ENCODE measurements at places on chromosomes 6 and 20.

DNA sequence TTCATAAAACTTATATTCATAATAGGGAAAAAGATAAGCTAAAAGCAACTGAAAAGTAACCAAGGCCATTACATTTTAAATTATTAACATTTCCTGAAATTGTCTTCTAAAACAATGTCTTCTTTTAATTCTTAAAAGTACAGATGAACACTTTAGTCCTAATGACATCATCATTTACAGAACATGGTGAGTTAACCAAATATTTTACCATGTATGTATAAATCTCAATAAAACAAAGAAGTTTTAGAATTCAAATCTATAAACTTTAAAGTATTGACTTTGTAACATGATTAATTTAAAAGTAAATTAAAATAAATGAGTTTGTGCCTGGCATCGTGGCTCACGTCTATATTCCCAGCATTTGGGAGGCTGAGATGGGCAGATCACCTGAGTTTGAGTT is 125.9 kb upstream of the PRSS16 start:
- DNase-seq = no peak

DNA sequence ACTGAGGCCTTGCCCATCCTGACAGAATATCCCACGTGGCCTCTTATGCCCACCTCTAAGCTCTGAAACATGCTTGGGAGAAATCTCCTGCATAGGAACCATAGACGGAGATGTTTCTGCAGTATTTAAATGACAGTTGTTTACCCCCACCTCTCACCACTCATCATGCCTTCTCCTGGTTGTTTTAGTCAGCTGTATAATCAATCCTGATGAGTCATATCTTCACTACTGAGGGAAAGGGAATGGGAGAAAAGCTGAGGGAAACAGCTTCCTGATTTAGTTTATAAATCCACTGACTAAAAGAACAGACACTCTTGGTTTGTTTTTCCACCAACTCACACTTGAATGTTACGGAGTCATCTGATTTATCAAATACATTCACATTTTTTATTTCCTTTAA is 113.2 kb upstream of the TENT5A start:
- no peak for DNase-seq

DNA sequence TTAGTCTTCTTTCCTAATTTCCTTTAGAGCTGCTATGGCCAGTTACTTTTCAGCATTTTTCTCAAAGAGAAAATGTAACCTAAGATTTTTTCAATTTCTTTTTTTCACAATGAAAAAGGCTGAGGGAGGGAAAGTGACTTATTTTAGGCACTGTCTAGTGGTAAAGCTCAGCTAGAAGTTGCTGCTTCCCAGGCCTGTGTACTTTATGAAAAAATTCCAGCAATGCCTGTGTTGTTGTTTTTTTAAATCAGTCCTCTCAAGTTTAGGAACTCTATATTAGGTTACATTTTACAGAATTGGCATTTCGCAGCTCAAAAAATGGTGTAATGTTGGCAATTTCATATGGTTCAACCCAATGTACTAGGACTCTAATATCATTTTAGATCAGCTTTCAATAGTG is 269.6 kb downstream of the ARID1B start:
- DNase-seq = no peak

- no peak for DNase-seq
These were observed 28.3 kb downstream of the PPP1R16B start for GRCh38 chr20:38833857-38834164.

DNA sequence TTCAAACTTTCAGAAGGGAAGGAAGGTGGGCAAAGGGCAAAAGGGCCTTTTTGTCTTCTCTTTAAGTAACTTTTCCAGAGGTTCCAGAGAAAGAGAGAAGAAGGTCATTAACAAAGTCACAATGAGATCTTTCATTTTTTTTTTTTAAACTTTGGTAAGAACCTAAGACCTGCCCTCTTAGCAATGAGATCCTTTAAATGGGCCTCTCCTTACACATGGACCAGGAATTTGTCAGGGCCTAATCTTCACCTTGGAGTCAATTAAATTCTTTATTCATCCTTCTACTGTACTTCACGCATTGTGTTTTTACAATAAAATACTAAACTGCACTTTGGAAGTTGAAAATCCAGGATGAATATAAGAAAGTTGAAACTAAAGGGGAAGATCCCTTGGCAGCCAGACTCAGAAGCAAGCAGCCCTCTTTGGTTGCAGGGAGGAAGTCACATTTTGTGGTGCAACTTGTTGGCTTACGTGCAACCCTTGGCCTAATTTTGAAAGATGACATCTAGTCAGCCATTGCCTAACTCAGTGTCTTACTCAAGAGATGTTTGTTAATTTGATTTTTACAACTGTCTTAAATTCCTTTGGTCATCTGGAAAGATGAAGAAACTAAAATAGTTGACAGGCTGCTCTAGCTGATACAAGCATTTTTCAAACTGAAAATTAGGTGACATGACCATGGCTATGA is 11.9 kb upstream of the TMEM170B start:
- no peak for DNase-seq

DNA sequence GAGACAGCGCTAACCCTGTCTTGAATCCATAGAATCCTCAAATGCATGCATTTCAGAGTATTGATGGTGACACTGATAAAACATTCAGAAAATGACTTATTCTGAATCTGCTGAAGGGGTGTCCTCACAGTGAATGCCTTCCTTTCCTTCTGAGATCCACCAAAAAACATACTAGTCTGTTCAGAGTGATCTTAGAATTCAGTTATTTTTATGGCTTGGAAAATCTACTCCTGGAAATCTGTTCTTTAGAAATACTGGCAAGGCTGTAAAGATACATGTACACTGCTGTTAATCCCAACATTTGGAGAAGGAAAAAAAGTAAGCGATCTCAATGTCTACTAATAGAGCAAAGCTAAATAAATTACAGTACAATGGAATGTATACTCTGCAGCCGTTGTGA is 672.6 kb upstream of the AGPAT4 start:
- DNase-seq = no peak

- DNase-seq = no peak
These were observed 413.7 kb upstream of the SULF2 start for GRCh38 chr20:48198929-48199451.

DNA sequence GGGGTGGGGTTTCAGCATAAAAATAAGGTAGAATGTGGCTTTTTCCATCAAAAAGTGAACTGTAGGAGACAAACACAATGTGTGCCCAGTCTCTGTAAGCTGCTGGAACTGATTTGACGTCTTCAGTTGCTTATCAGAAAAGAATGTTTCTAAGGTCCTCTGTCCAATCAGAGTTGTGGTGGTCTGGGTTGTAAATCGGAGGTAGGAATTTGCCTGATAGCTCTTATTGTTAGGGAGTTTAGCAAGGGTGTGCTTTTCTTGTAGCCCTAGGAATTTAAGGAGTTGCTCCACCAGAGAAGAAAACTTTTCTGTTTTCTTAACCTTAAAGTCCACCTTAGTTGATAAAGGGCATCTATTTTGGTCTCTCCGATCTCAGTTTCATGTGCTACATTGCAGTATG is 10.4 kb upstream of the SSTR4 start:
- DNase-seq = no peak

- DNase-seq = no peak
These were observed 63.8 kb downstream of the ISM1 start for GRCh38 chr20:13284830-13285229.

DNA sequence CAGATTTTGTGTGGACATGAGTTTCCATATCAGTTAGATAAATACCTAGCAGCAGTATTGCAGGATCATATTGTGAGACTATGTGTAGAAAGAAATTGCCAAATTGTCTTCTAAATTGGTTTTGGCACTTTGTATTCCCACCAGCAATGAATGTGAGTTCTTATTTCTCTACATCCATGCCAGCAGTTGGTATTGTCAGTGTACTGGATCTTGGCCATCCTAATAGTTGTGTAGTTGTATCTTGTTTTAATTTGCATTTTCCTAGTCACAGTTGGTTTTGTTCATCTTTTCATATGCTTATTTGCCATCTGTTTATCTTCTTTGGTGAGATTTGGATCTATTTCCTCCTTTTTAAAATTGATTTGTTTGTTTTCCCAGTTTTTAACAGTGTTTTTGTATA is 154.7 kb upstream of the HCRTR2 start:
- no peak for DNase-seq

- DNase-seq = no peak
These were observed 15.6 kb upstream of the MAS1 start for GRCh38 chr6:159875194-159875593.

- no peak for DNase-seq
These were observed 108.5 kb downstream of the LY86 start for GRCh38 chr6:6696867-6697531.

DNA sequence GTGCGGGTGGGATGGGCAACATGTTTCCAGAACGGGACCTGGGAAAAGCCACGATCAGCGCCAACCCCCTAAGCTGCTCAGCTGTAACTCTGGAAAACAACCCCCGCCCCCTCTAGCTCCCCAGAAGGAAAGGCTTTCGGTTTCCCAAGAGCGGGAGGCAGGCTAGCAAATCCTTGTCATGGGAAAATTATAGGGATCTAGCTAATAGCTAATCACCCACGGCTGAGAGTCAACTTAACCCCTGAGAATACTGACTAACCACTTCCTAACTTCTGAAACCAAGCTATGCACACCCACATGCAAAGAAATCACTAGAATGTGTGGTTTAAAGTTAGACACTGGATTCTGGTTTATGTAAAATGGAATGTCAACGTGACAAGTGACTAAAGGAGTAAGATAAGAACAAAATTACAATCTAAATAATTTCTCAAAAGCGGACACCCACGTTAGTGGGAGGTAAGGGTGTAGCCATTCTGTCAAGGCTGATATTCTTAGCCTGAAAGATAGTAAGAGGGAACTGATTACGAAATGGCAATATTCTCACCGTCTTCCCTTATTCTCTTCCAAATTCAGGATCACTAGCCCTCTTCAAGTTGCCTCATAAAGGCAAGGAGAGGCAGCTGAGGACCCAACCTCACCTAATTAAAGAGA is 20.1 kb downstream of the JAG1 start:
- no peak for DNase-seq

DNA sequence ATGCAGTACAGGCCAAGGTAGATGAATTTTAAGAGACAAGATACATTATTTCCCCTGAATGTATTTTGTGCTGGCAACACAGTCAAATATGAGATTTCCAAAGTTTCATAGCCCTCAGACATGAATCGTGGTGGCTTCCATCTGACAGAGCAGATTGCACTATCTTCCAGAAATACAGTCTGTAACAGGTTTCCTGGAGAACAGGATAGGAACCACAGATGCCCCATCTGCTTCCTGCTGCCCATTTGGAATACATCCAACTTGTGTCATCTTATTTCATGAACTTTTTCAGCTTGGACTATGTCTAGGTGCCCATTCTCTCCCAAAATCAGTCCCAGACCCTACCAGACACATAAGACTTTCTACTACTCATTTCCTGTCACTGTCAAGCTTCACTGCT is 426.0 kb downstream of the KIF16B start:
- no peak for DNase-seq

- no peak for DNase-seq
These were observed 7.5 kb upstream of the CD164 start for GRCh38 chr6:109389650-109390274.

GRCh38 chr20:56372850-56373249 is 14.1 kb downstream of the FAM210B start:
- DNase-seq = no peak

- DNase-seq = no peak
These were observed 24.8 kb downstream of the RNF146 start for GRCh38 chr6:127291495-127291894.

GRCh38 chr6:119179842-119180241 is 101.4 kb upstream of the FAM184A start:
- no peak for DNase-seq

GRCh38 chr6:71602385-71603007 is 283.9 kb upstream of the RIMS1 start:
- DNase-seq = no peak

GRCh38 chr6:158358450-158359077 is 46.3 kb downstream of the TULP4 start:
- DNase-seq = no peak

DNA sequence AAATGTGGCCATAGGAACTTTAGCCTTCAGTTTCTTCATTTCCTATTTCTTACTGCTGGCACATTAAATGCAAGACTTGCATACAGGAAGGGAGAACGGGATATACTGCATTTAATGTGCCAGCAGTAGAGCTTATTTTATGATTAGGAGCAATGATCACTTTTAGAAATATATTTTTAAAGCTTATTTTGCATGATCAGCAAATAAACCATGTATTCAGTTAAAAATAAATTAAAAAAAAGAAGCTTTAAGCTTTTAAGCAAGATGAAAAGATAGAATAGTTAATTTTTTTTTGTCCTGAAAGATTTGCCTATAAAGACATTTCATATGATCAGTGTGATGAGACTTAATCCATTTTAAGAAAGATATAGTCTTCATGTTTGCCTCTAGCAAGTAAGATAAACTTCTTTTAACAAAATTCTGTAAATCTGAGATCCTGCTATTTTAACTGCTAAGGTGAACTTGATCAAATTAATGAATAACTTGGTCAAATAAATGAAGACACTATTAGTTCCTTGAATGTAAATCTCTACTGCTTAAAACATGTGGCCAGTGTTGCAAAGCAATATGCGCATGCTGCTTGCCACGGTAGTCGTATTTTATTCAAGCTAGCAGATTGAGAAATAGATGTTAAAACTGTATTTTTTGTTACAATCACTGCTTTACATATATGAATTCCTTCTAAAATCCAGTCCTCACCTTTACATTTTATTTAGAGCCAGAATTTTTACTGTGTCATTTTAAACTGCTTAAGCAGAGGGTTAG is 36.2 kb upstream of the HCRTR2 start:
- DNase-seq = no peak

GRCh38 chr6:105884011-105884410 is 202.1 kb upstream of the PRDM1 start:
- no peak for DNase-seq

- DNase-seq = no peak
These were observed 4.6 kb downstream of the NELFCD start for GRCh38 chr20:58985656-58986055.

GRCh38 chr6:87721311-87721710 is 19.3 kb upstream of the AKIRIN2 start:
- no peak for DNase-seq

- DNase-seq = peak; percentile 20
These were observed 17.1 kb downstream of the REPS1 start for GRCh38 chr6:138970856-138971425.

Data from stimulated activated CD4-positive, alpha-beta T cell treated with anti-CD3 and anti-CD28 coated beads, Interleukin-12 subunit alpha, Interleukin-12 subunit beta, amount 100 ng/mL, for 48 hours (primary cell).